ENCODE measurements at places on chromosomes 5 and 9.

DNA sequence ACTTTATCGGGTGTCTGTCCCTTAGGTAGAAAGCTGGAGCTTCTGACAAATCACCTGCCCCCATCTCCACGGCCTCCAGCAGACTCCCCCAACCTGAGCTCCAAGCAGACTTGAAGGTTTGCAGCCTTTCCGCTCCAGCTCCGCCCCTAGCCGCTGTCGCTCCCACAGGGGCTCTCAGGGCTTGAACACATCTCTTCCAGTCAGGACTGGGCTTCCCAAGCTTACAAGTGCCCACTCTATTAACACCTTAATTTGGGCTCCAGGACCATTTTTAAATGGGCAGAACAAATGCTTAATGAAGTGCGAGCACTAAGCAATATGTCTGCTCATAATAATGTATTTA is 17.2 kb upstream of the SLC25A51 start:
- no peak for DNase-seq

GRCh38 chr5:118956727-118957126 is 31.6 kb downstream of the DTWD2 start:
- no peak for DNase-seq

DNA sequence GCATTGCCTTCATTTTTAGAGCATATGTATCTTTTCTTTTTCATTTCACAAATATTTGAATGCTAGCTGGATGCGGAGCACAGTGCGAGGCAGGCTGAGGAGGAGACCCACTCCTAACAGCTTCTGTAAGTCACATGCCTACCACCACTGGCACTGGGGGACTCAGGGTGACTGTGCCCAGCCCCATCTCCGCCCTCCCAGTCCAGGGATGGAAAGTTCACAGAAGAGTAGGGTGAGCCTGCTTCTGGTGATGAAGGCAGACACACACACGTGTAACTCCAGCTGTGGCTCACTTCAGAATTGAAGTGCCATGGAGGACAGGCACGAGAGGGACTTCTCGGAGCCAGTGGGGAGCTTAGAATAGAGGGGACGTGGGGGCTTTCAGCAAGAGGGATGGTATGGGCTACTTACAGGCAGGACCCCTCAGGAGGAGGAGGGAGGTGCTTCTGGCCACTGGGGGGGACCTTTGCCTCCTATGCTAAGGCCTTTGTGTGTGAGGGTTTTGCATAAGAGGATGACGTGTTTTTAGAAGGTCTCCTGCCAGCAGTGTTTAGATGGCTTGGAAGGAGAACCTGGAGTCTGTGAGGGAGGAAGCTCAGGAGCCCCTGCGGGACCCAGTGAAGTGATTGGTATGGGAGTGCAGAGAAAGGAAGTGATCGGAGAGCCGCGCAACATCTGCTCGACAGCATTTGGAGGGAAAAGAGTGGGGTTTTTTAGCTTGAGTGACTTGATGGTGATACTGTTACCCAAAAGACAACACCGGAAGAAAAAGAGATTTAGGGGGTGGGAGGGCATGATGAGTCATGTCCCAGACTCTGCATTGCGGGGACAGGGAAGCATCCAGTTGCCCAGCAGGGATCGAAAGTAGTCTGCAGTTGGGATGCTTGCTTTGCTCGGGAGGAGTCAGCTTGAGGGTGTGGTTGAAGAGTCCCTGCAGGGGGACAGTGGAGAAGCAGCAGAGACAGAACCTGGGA is 163.5 kb upstream of the OTULINL start:
- DNase-seq, result no peak

GRCh38 chr5:180352116-180353047 is 754 bp downstream of the GFPT2 start:
- DNase-seq, result no peak

GRCh38 chr9:117029341-117029740 is 342.2 kb downstream of the TRIM32 start:
- DNase-seq, result no peak

DNA sequence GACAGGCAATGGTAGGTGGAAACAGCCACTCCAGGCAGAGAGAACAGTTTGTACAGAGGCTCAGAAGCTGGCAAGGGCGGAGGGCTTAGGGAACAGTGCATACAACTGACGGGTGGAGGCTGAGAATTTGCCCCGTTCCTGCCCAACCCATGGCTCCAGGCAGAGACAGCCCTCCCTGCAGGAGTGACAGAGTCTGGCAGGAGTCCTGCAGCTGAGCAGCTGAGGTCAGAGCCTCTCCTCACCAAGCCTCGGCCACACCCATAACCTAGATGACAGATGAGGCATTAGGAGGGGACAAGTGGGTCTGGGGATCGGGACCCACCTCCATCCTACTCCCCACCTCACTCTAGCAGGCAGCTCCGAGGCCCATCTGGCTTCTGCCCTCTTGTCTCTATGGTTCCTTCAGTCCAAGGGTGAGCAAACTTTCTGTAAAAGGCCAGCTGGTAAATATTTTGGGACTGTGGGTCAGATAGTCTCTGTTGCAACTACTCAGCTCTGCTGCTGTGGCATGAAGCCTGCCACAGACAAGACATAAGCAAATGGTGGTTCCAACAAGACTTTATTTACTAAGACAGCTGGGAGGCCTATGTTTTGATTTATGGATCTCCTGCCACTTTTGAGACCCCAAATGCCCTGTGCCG is 83.7 kb downstream of the SH3TC2 start:
- DNase-seq, result no peak

- DNase-seq, result no peak
These were observed 1821.6 kb upstream of the C9orf72 start for GRCh38 chr9:29394855-29395254.

GRCh38 chr9:137379761-137380161 is 43.2 kb downstream of the EXD3 start:
- DNase-seq, result no peak

DNA sequence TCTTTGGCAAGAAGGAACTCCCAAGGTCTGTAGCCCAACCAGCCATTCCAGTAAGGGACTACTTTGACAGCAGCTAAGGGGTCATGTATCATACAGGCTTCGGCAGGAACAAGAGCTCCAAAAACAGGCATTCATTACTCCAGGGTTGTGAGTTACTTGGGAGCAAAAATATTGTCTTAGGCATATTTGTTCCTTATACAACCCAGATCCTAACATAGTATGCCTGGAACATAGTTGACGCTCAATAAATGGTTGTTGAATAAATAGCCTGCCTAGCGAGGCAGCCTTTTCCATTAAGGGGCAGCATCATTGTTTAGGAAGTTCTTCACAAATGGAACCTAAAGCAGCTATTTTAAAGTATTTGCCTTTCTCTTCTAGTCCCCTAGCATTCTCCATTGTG is 35.8 kb upstream of the FER start:
- DNase-seq, result no peak

GRCh38 chr9:111483439-111483857 is 735 bp downstream of the ECPAS start:
- peak; percentile 21 for DNase-seq
